Hindlimb muscle (tissue), 1 donor: ENCODE measurements at places on chromosomes 7 and 10.

- no peak for DNase-seq
Observed at GRCh38 chr7:92768501-92769393, 67.6 kb downstream of the CDK6 start.

- DNase-seq = no peak
Observed at GRCh38 chr7:102244601-102245000, 42.1 kb upstream of the SH2B2 start.

DNA sequence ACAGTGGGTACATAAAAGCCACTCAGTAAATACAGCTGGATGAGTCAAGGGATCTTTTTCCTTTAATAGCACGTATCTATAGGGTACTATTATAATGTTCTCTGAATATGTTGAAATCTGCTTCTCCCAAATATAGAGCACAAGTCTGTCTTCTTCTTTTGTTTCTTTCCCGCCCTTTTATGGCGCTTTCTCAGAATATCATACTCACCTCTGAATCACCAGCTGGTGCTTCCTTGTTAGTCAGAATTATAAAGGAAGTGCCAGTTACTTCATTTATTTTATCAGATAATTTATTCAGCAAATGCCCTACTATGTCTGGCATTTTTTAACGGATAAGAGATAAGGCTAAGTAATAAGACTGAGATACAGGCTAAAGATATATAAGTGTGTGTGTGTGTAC, 772.9 kb downstream of the SORCS3 start:
- no peak for DNase-seq

- DNase-seq = peak; percentile 54
Observed at GRCh38 chr10:5949009-5949759, 28.2 kb downstream of the IL15RA start.

GRCh38 chr7:108415821-108416536, 40.3 kb downstream of the NRCAM start:
- DNase-seq = no peak

- no peak for DNase-seq
Observed at GRCh38 chr7:86943447-86943846, 116.0 kb downstream of the ELAPOR2 start.

DNA sequence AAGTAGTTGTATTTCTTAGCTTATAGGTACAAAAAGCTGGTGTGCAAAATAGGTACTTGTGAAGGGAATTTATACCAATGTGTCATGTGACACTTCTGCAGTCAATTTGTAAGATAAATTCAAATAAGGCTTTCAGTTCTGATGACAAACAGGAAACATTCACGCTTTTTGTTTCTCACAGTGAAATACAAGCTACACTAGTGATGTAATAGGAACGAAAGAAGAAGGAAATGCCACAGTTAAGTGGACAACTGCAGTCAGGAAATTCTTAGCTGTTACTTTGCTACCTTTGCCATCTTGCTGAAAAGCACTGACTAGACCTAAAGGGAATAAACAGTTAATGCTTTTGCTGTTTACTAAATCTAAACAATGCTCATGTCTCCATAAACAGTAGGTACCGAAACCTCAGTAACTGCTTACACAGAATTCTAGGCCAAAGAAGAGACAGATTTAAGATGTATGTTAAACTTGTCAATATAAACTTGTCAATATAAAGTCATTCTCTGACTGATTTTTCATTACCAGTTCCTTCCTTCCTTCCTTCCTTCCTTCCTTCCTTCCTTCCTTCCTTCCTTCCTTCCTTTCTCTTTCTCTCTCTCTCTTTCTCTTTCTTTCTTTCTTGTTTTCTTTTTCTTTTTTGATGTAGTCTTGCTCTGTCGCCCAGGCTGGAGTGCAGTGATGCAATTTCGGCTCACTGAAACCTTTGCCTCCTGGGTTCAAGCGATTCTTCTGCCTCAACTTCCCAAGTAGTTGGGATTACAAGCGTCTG, 10.1 kb downstream of the OTUD1 start:
- DNase-seq = no peak

DNA sequence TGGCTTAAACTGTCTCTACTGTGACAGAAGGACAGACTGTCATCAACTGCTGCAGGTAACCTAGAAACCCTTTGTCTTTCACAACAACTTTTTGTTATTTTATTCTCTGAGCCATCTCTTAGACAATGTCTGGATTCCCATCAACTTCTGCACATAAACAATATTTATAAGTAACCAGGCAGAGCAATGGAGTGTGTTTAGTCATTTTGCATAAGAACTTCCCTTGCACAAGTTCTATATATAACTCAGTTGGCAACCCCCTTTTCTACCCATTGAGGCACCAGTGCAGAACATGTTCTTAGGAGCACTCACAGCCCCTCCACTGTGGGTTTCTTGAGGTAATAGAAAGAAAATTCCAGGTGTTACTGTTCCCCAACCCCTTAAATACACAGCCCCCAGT, 65.0 kb upstream of the IL6 start:
- no peak for DNase-seq

- DNase-seq = no peak
Observed at GRCh38 chr7:94445696-94446194, 51.0 kb downstream of the COL1A2 start.

DNA sequence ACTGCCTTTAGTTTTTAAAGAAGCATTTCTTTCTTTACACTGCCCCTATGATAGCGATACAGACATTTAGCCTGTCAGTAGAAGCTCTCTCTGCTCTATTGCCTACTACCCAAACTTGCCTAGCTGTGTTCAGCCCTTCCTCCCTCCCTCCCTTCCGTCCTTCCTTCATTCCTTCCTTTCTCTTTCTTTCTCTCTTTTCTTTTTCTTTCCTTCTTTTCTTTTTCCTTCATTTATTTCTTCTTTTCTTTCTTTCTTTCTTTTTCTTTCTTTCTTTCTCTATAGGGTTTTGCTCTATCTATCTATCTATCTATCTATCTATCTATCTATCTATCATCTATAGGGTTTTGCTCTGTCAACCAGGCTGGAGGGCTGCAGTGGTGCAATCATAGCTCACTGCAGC, 7.1 kb upstream of the ZNF212 start:
- no peak for DNase-seq

DNA sequence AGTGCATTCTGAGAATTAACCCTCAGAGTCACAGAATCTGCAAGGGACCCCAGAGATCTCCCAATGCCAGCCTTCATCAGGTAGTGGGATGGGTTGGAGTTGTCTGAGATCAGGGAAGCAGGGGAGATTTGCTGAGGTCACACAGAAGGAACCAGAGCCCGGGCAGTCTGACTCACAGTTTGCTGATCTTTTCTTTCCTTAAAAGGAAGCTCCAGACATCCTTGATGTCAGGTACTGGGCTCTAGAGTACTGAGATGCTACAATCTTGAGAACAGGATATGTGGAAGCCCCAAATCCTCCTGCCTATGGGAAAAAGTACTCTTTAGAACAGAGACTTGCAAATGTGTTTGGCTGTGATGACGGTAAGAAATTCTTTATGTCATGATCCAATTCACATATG, 706 bp downstream of the TBATA start:
- no peak for DNase-seq
